ENCODE measurements at places on chromosomes 6 and 20.

GRCh38 chr6:162408826-162409535 is 318.6 kb downstream of the PRKN start:
- DNase-seq = no peak

DNA sequence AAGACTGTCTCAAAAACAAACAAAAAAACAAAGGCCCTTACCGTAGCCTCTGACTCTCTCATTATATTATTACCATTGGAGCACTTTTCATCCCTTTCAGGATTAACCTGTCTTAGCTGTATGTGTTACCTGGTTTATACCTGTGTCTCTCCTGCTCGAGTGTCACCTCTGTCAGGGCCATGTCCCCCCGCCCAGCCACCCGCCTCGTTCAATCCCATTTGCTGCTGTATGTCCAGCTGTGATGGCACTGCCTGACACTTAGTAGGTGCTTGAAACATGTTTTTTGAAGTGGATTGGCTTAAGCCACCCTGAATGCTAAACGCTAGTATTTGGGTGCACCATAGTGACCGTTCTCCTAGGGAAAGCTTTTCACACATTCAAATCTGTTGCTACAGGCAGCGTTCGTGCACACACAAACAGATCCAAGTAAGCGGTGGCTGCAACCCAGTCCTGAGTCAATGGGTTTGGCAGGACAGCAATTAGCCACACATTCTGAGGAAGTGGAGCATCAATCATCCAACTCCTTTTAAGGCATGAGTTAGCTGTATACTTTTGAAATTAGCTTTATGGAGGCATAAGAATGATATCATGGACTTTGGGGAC is 98.9 kb upstream of the ZNF217 start:
- peak; percentile 91 for DNase-seq

GRCh38 chr6:110537208-110538123 is 61.1 kb upstream of the SLC22A16 start:
- peak; percentile 52 for DNase-seq

- DNase-seq = no peak
Observed at GRCh38 chr20:53210931-53211330, 238.8 kb downstream of the TSHZ2 start.

DNA sequence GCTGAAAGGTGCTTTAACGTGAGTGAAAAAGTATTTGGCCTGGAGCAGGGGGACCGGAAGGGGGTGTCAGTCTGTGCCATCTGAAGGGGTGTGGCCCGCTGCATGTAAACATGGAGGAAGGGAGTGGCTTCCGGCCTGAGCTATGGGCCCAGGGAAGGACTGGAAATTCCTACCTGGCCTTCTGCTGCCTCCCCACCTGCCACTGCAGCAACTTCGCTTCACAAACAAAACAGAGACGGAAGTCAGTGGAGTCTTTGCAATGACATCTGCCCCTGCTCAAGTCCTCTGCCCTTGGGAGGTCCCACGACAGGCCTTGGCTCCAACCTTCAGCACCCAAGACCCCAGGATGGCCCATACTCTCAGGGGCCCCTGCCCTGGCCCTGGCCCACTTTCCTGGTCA is 28.1 kb upstream of the FOXP4 start:
- DNase-seq = no peak

DNA sequence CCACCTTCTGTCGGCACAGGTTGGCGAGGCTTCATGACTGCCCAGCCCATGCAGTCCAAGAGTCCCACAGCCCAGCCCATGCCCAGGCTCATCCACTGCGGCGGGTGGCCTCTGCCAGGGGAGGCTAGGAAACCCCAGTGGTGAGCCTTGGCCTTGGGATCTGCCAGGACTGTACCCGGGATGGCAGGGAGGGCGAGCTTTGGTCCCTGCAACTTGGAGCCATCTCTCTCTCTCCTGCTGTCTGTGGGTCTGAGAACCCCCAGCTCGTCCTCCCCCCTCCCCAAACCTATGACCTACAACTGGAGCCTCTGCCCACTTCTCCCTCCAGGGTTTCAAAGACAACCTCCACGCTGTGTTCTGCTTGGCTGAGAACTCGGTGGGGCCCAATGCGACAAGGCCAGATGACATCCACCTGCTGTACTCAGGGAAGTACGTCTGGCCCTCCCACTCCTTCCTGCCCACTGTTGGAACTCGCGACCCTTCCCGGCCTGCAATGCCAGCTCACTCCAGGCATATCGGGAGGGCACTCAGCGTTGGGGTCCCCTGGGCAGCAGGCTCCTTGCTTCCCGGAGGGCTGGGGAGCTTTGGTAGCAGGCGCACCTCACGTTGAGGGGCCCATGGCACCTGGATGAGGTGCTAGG is 19.7 kb downstream of the NPEPL1 start:
- DNase-seq = no peak

GRCh38 chr20:51492167-51493092 is 50.1 kb downstream of the NFATC2 start:
- DNase-seq = peak; percentile 62

GRCh38 chr20:4944518-4945313 is 56.6 kb downstream of the SLC23A2 start:
- no peak for DNase-seq

DNA sequence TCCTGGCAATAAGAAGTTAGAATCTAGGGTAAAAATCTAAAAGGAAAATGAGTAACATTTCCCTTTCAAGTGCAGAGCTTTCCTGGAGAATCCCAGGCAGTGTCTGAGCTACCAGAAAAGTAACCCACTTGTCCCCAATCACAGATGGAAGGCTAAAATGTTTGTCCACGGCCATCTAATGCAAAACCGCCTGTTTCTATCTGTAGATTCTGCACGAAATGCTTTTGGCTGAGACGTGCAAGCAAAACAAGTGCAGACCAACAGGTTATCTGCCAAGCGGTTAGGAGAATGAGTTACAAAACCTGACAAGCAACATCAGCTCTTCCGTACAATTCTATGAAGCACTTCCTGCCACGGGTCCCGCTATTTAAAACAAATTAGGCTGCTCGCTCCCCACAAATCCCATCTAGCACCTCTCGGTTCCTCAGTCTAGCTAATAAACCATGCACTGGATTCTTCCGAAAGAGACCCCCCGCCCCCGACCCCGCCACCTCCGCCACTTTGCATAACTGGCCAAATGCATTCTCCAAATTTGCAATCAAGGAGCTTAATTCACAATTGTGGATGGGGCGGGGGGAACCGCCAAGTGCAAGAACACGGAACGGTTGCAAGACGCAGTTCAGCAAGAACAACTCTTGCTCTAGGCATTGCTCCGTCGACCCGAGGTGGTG is 1.4 kb downstream of the ELOVL5 start:
- DNase-seq = no peak

DNA sequence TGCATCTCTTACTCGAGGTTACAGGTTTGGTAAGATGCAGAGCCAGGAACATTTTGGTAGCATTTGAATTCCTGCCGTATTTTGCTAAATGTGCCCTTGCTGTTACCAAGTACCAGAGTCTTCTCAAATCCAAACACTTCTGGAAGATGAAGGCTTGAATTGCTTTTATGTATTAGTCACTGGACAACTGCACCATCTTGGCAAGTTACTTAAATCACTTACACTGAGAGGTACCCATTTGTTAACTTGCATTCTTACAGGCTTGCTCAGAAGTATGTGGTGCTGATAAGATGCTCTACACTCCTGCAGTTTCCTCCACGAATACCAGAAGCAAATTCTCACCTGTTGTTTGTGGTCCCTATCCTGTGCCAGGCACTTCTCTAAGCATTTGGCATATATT is 12.7 kb downstream of the IL22RA2 start:
- DNase-seq = no peak

- DNase-seq = no peak
Observed at GRCh38 chr20:59075934-59076508, 33.4 kb upstream of the PRELID3B start.

DNA sequence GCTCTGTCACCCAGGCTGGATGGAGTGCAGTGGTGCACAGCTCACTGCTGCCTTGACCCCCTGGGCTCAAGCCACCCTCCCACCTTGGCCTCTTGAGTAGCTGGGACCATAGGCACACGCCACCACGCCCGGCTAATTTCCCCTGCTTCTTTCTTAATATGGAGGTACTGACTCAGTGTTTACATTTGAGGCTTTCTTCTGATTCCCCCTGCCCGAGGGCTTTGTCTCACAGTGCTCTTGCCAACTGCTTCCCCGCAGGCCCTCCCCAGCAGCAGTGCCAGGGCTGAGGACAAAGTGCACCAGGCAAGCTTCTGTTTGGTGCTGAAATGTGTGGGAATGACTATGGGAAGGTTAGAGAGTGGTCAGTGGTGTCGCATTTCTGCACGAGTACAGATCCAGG is 34.8 kb downstream of the NR2E1 start:
- DNase-seq = no peak

- no peak for DNase-seq
Observed at GRCh38 chr20:45892828-45893500, 1.8 kb downstream of the CTSA start.

GRCh38 chr6:131819572-131820124 is 11.8 kb downstream of the ENPP1 start:
- DNase-seq = peak; percentile 30

- no peak for DNase-seq
Observed at GRCh38 chr6:75098709-75099108, 107.1 kb downstream of the COL12A1 start.

DNA sequence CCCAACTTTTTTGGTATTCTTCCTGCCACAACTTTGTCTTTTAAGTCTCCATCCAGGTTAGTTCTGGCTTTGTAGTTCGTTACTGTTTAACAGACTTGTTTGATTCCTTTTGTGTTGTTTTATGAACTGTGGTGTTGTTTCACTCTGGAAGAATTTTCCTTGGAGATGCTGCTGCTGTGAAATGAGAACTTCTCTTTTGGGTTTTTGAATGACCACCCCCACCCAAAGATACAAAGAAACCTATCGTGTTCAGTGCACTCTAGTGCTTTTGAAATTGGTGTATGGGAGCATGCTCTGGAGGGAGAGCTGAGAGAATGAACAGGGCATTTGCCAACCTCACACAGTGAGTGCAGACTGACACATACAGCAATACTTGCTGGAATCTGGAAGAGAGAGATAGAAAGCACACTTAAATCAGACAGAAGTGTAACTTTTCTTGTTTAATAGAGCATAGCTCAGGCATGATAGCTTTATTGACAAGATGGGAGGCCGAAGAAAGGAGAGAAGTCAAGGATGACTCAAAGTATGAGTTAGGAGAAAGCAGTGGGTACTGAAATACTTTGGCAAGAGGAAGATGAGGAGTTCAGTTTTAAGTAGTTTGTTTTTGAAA is 293.1 kb downstream of the SOX4 start:
- no peak for DNase-seq

DNA sequence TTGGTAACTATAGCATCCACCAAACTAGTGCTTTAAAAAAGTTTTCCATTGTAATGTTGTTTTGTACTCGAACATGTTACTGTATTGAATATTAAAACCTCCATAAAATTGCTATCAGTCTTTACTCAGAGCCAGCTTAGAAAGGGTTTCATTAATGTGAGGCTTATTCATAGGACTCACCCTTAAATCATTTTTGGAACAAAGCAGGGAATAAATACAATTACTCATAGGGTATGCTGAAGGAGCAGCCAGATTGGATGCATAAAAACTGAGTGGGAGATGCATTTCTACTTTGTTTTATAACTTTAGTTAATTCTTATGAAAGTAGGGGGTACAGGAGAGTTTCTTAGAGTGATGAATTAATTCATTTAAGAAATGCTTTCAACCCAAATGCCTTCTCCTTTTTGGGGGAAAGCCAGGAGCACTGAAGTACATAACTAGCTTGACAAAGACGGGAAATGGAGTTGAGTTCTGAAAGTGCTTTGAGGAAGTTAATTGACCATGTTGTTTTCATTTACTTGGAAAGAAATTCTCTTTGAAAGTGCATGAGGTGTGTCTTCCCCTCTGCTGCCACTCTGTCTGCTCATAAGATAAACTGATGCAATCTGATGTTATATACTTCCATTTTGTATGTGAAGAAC is 90.3 kb downstream of the RNF144B start:
- DNase-seq = no peak

GRCh38 chr6:35050757-35051330 is 90.3 kb downstream of the TCP11 start:
- no peak for DNase-seq

DNA sequence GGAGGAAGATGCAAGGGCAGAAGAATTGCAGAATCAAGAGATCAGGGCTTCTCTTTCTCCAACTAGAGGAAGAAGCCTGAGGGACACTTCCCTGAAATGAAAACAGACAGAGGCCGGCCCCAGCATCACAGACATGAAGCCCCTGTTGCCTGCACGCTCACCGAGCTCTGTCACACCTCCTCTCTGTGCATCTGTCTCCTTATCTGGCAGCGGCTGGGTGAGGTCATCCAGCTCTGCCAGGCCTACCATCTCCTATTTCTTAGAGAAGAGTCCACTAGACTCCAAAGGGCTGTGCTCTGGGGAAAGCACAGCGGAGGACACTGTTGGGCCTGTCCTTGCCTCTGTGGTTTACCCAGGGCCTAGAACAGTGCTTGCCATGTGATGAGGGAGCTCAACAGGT is 71.9 kb upstream of the MLN start:
- DNase-seq = no peak

Data from hematopoietic multipotent progenitor cell (in vitro differentiated cells).